Testis (tissue), 5 donors: ENCODE measurements at places on chromosomes 6 and 20.

DNA sequence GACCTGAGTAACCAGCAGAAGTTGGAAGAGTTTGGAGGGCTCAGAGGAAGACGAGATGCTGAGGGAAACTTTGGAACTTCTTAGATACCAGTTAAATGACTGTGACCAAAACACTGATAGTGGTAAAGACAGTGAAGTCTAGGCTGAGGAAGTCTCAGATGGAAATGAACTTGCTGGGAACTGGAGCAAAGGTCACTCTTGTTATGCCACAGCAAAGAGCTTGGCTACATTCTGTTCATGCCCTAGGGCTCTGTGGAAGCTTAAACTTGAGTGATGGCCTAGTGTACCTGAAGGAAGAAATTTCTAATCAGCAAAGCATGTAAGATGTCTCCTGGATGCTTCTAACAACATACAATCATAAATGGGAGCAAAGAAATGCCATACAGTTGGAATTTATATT, 24.7 kb downstream of the WDR27 start:
- H3K36me3 ChIP-seq: no peaks in the 10 kb centered on the region
- no peak overlapping the region for H3K4me3 ChIP-seq
- H3K4me1 ChIP-seq: no peaks in the 10 kb centered on the region
- no peak overlapping the region for H3K27ac ChIP-seq
- no peak for DNase-seq

GRCh38 chr20:45470262-45470931, 844 bp downstream of the WFDC2 start:
- peaks cover 15% of the 10 kb centered on the region for H3K4me1 ChIP-seq
- no peak overlapping the region for H3K27ac ChIP-seq
- no peaks in the 10 kb centered on the region for H3K27me3 ChIP-seq

DNA sequence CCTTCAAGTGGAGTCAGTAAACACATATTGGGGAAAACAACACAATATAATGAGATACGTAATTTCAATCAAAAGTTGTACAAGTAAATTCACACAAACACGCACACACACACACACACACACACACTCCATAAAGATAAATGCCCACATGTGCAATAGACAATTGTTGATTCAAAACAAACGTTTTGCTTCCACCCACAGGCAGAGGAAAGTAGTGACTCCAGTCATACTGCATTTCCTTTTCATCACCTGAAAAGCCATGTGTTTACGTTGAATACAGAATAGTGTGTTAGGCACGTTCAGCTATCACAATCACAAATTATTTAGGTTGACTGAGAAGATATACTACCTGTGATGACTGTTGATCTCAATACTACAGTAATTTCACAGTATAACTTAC, 443.8 kb upstream of the MANEA start:
- DNase-seq: no peak
- no peaks in the 10 kb centered on the region for H3K27me3 ChIP-seq
- no peak overlapping the region for H3K4me3 ChIP-seq
- no peaks in the 10 kb centered on the region for H3K4me1 ChIP-seq
- no peaks in the 10 kb centered on the region for H3K36me3 ChIP-seq
- H3K27ac ChIP-seq: no peak overlapping the region

- H3K27ac ChIP-seq: no peak overlapping the region
- H3K4me3 ChIP-seq: no peak overlapping the region
- H3K4me1 ChIP-seq: peaks cover 11% of the 10 kb centered on the region
- H3K36me3 ChIP-seq: no peaks in the 10 kb centered on the region
- peak; percentile 33 for DNase-seq
Observed at GRCh38 chr6:37381579-37381978, 27.8 kb downstream of the RNF8 start.

DNA sequence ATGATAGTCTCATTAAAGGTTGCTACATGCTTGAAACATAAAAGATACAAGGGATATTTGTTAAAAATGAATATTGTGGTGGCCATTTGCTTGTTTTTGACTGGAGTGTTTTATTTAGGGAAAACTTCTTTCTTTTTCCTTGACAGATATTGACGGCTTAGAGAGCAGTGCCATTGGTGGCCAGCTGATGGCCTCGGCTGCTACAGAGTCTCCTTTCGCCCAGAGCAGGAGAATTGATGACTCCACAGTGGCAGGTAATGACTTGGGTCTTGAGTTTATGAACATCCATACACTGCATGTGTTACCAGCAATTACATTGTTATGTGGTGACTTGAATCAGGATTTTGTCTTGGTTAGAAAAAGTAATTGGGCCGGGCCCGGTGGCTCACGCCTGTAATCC, 67.5 kb upstream of the PBOV1 start:
- no peaks in the 10 kb centered on the region for H3K36me3 ChIP-seq
- no peaks in the 10 kb centered on the region for H3K27me3 ChIP-seq
- no peak for DNase-seq
- H3K27ac ChIP-seq: no peak overlapping the region
